ENCODE measurements at places on chromosomes 16 and 17.

- no peak for DNase-seq
Measured at GRCh38 chr16:66211651-66212050, 154.8 kb upstream of the CDH5 start.

DNA sequence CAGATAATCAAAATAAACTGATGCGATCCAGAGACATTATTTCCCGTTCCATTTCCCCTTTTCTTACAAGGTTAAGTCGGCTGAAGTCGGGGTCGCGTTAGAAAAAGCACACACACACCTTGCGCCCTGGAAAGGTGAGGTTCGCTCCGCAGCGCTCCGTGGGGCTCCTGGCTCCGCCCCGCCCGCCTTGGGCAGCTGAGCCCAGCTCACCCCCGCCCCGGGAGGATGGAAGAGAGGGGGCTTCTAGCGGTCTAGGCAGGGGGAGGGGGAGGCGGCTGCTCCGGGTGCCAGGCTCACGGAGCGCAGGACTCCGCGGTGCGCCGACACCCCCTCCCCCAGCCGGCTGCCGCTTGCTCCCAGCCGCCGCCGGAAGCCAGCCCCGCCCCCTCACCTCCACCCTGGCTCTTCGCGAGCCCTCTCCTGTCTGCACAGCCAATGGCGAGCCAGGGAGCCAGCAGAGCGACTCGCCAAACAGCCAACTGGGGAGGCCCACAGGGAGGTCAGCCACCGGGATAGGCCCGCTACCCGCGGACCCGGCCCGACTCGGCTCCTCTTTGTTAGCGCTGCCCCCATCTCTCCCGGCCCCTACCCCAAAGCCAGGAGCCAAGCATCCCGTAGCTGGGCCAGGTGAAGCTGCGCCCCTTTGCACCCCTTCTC, 30.4 kb downstream of the FAM222B start:
- DNase-seq = peak; percentile 99

DNA sequence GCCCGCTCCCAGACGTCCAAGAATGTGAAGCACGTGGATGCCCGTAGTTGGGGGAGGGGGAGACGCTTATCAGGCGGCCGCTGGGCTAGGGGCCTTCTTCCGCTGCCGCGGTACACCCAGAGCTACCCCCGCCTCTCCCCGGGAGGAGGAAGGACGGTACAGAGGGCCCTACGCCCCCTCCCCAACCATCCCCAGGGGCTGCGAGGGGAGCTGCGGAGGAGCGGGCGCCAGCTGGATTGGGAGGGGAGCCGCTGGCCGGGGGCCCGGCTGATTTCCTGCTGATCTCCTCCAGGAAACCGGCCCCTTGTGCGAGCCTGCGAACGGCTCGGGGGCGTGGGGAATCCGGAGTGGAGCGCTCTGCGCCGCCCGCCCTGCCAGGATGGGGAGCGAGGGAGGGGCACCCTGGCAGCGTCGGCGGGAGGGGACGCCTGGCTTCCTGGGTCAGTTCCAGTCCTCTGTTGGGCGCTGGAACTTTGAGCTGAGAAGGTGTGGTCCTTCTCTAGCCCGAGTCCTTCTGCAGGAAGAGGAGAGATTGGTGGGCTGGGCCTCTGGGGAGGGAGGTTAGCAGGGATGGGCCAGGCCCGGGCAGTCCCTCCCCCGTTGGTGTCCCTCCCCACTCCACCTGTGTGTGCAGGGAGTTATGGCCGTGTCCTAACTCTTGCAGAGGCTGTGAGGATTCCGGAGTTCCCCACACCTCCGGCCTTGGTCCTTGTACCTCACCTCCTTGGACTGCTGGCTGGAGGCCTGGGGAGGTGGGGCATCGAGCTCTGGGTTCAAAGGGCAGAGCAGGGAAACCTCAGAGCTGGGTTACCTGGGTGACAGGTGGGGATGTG, 19.2 kb downstream of the GJD3 start:
- DNase-seq = peak; percentile 38

DNA sequence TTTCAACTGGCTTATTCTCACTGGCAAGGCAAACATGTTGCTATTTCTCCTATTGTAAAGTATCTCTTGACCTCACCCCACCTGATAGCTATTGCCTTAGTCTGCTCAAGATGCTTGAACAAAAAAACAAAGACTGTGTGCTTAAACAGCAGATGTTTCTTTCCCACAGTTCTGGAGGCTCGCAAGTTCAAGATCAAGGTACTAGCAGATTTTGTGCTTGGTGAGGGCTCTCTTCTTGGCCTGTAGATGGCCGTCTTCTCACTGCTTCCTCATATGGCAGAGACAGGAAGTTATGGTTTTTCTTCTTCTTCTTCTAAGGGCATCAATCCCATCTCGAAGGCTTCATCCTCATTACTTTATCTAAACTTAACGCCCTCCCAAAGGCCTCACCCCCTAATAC, 109.7 kb upstream of the CLEC3A start:
- no peak for DNase-seq

DNA sequence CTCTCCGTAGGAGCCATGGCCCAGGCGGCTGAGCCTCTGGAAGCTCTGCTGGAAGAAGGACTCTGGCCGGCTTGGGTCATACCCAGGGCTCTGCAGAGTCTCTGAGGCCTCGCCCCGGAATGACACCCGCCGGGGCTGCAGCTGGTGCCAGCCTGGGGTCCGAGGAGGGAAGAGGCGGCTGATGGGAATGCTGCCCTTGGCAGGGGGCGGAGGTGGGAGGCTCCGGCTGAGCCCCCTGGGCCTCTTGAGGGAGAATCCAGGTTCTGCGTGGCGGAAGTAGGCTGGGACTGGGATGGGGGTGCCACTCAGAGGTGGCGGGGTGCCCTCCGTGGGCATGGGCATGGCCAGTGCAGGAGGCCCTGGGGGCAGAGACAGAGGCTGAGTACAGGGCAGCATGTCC, 3.6 kb downstream of the PKMYT1 start:
- DNase-seq = no peak

GRCh38 chr17:79174905-79175856, 100.6 kb downstream of the ENGASE start:
- DNase-seq = no peak

DNA sequence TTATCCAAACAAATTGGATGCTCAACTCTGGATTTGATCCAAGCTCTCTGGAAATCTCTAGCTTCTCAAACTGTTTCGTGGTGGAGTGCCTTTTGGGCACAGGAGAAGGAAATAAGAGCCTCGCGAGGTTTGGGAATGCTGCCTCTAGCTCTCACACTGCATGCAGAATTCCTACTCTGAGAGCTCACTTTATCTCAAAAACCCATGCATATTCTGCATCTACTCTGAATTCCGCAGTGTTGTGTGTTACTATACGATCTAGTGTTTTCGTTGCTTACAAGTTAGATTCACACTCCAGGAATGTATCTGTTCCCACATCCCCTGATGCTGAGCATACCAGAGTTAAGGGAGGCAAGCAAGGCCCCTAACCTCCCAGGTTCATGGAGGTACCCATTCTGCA, 462.7 kb downstream of the WWOX start:
- DNase-seq = no peak

GRCh38 chr17:64255764-64256163, 7.3 kb downstream of the TEX2 start:
- DNase-seq = no peak

DNA sequence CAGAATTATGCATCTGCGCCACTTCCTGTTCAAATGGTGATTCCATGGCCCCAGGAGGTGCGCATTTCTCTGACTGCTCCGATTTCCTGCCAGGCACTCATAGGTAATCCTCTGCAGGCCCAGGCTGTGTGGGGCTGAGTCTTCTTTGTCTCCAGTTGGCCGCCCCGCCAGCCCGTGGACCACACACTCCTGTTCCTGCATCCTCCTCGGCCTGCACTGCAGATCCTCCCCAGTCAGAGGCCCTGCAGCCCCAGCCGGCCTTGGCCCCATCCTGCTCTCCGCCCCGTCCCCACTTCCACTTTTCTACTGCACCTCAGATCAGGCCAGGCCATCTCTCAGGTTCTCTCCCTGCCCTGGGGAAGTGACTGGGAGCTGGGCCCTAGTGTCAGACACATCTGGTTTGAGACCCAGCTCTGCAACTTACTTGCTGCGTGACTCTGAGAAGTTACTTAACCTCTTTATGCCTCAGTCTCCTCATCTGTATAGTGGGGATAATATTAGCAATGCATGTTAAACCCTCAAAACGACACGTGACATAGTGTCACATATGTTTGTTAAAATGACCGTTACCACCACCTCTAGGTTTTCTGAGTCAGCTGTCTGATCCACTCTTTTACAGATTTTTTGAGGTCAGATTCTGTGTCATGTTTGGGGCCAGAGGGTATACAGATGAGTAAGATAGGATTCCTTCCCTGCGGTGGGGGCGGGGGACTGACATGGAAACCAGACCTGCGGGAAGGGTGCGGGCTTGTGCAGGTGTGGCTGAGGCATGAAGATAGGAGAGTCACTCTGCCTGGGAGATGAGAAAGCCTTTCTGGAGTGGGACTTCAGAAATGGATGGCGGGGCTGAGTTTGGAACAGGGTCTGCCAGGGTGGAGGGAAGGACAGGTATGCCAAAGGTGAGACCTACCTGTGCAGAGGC, 12.8 kb downstream of the RAB11FIP4 start:
- DNase-seq = no peak

DNA sequence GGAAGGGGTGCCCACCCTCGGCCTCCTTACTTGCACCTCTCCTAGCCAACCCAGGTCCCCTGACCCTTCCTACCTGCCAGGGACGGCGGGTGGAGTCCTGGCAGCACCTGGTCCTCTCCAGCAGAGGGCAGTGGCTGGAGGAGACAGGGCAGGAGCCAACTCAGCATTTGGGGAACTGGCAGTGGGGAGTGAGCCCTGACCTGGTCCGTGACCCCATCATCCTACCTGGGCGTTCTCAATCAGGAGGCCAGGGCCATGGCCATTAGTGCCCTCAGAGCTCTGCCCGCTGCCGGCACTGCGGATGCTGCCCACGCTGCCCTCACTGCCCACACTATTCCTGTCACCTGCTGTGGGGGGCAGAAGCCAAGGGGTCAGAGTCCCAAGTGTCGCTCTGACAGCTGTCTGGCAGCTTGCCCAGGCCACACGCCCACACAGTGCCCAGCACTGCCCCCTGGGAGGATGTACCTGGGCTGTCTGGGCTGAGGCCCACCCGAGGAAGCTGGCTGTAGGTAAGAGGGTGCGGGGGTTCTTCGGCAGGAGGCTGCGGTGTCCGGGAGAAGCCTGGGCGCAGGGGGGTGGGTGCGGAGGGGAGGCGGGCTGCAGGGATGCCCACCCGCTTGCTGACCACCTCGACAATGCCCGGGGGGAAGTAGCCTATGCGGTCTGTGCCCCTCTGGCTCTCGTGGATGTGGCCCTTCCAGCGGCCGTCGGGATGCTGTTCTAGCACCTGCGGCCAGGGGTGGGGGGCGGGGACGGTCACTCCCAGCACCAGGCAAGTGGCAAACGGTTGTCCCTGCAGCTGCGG, 10.8 kb downstream of the CASKIN2 start:
- no peak for DNase-seq

- DNase-seq = no peak
Measured at GRCh38 chr17:42781639-42782165, 1.3 kb downstream of the WNK4 start.

DNA sequence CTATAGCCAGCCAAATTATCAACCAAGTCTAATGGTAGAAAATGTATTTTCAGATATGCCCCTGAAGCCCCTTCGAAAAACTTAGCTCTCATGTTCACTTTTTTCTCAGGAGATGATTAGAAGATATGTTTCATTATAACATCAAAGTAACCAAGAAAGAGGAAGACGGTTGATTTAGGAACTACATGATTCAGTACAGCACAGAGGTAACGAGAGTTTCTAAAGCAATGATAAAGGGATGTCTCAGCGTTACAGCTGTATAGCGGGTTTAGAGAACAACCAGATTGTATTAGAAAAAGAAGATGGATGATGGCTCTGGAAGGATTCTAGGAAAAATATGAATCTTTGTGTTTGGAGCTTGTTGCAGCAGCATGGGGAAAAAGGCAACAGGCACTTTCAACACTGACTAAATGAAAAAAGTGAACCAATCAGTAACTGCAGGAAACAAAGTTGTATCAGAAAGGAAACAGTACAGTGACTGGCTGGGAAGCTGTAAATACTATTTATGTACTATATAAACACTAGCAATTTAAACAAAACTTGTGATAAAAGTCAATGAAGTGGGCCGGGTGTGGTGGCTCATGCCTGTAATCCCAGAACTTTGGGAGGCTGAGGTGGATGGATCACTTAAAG, 21.5 kb downstream of the MBTD1 start:
- no peak for DNase-seq

DNA sequence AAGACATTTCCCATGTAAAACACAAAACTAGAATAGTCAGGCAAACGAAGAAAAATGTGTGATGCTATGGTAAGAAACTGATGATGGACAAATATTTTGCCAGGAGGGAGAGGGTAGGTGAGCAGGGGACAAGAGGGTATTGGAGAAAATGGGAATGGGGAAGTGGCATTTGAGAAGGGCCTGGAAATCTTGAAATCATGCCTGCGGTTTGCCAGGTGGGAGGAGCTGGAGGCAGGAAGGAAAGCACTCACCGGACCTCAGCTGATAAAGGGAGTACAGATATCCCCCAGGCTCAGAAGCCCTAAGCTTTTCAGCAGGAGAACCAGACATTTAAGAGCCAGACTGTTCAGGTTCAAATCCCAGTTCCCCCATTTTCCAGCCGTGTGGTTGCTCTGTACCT, 103.6 kb downstream of the GSG1L start:
- no peak for DNase-seq

- no peak for DNase-seq
Measured at GRCh38 chr16:51045186-51045585, 105.9 kb downstream of the SALL1 start.

DNA sequence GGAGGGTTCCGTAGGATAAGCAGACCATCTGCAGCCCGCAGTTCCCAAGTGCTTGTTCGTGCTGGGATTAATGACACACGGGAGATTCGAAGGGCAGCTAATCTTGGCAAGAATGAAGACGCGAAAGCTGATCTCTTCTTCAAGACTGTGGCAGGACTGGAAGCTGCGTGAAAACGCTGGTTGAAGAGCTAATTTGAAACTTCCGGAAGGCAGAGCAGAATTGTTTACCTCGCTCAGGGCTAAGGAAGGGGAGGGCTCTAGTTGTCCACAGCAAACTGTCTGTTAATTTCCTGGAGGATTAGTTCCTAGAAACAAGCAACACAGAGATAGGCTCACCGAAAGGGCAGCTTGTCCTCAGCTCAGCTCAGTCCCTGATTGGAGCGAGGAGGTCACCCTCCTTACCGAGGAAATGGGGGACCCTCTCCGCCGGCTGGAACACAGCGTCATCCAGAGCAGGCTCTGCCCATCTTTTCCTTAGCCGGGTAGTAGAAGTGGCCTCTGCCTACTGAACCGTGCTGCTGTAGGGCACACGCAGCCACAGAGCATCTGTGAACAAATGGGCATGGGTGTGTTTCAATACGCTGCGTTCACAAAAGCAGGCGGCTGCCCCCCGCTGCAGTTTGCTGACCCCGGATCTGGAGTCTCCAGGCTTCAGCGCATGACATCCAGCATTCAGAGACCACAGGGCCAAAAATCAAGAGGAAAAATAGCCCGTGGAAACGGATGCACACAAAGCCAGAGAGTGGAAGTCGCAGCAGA, 16.7 kb upstream of the BAIAP2 start:
- DNase-seq = no peak

DNA sequence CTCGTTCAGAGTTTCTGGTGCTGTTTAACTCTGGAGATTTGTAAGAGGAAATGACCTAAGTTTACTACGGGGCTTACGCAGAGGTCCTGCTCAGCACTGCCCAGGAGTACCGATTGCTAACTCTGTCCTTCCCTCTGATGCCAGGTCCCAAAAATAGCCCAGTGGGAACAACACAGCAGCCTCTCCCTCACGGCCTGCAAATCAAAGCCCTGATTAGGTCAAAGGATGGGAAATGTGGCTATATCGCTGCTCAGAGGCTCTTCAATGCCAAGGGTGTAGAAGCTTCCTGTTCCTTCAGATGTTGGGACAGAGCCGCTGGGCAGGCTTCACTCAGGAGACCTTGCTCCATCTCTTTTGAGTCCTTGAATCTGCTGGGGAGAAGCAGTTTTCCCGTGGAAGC, 174.2 kb upstream of the KCNJ16 start:
- DNase-seq = no peak

- DNase-seq = no peak
Measured at GRCh38 chr17:40518401-40519088, 17.1 kb upstream of the TNS4 start.
